ENCODE measurements at places on chromosomes 2 and 18. TPM values are rescaled to one million over a fixed set of nuclear protein-coding genes. Genes with fewer than 3 reads are reported as not detected.

GRCh38 chr2:221255862-221256261 is 316.2 kb downstream of the EPHA4 start:
- no peak overlapping the region for H3K4me3 ChIP-seq
- H3K27ac ChIP-seq: no peak overlapping the region
- H3K27me3 ChIP-seq: no peaks in the 10 kb centered on the region
- H3K4me1 ChIP-seq: no peaks in the 10 kb centered on the region
- DNase-seq: no peak
- H3K36me3 ChIP-seq: no peaks in the 10 kb centered on the region

GRCh38 chr2:67169417-67170140 is 227.6 kb upstream of the ETAA1 start:
- no peak for DNase-seq
- no peaks in the 10 kb centered on the region for H3K36me3 ChIP-seq
- H3K4me3 ChIP-seq: no peak overlapping the region
- no peaks in the 10 kb centered on the region for H3K27me3 ChIP-seq
- H3K4me1 ChIP-seq: no peaks in the 10 kb centered on the region

DNA sequence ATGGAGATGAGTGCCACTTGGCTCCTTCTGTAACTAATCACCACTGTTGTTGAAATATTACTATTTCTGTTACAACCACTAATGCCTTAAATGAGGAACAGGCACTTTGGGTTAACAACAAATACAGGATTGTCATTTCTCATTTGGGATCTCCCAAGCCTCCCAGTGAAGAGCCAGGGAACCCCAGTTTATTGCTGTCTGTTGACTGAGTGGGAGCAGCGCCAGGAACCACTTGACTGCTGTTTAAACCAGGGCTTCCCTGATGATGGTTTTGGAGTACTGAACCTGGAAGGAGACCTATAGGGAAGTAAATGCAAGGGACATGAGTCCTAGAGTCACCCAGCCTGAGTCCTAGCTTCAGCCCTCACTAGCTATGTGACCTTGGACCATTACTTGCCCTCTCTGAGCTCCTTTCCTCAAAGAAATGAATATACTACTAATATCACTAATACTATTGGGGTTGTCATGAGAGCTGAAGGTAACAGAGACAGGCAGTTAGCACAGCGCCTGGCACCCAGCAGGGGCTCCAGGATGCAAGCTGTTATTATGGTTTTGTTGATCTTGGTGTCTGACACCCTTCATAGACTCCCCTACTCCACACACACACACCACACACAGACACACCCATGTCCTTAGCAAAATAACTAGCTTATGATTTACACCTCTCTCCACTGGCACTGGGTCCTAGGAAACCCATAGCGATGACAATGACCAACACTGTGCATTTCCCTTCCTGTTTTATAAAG is 104.2 kb upstream of the FZD7 start:
- no peak for DNase-seq
- H3K27ac ChIP-seq: no peak overlapping the region
- no peaks in the 10 kb centered on the region for H3K36me3 ChIP-seq
- H3K27me3 ChIP-seq: no peaks in the 10 kb centered on the region
- H3K4me3 ChIP-seq: no peak overlapping the region

DNA sequence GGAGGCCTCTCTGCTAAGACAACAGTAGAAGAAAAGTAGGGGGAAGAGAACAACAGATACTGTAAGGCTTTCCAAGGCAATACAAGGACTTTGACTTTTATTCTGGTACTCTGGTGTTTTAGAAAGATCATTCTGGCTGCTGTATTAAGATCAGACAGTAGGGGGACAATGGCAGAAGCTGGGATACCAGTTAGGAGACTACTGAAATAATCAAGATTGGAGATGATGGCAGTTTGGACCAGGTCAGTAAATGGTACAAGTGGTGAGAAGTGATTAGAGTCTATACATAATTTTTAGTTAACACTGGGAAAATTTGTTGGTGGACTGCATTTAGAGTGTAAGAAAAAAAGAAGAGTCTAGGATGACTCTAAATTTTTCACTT is 139.7 kb downstream of the ROCK1 start:
- H3K4me3 ChIP-seq: no peak overlapping the region
- H3K27ac ChIP-seq: no peak overlapping the region
- H3K36me3 ChIP-seq: no peaks in the 10 kb centered on the region
- no peaks in the 10 kb centered on the region for H3K27me3 ChIP-seq
- H3K4me1 ChIP-seq: peaks cover 3% of the 10 kb centered on the region

CYBRD1 gene
- 19.4 TPM for total RNA-seq

CACNB4 gene
- 1.3 TPM for total RNA-seq

GRCh38 chr2:120539937-120540718 is 194.2 kb downstream of the INHBB start:
- peak overlapping the region; percentile 23 for H3K27ac ChIP-seq
- peak; percentile 64 for DNase-seq
- H3K36me3 ChIP-seq: no peaks in the 10 kb centered on the region
- no peak overlapping the region for H3K4me3 ChIP-seq
- H3K4me1 ChIP-seq: no peaks in the 10 kb centered on the region

RAB6D gene
- total RNA-seq: not detected

DNA sequence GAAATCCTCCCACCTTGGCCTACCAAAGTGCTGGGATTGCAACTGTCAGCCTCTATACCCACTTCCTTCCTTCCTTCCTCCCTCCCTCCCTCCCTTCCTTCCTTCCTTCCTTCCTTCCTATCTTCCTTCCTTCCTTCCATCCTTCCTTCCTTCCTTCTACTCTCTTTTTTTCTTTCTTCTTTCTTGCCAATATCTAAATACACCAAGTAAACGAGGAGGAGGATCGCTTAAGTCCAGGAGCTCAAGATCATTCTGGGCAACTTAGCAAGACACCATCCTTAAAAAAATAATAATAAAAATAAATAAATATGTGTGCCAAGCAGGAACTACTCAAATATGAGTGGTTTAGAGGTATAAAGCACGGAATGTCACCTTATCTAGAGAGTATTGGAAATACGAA is 249.4 kb upstream of the TRIB2 start:
- H3K4me3 ChIP-seq: no peak overlapping the region
- H3K36me3 ChIP-seq: no peaks in the 10 kb centered on the region
- DNase-seq: no peak
- H3K27ac ChIP-seq: no peak overlapping the region
- no peaks in the 10 kb centered on the region for H3K27me3 ChIP-seq

GRCh38 chr2:23602116-23602515 is 217.1 kb downstream of the KLHL29 start:
- no peak for DNase-seq
- no peaks in the 10 kb centered on the region for H3K36me3 ChIP-seq
- no peak overlapping the region for H3K27ac ChIP-seq
- no peak overlapping the region for H3K4me3 ChIP-seq
- H3K4me1 ChIP-seq: no peaks in the 10 kb centered on the region

Data from pancreas (tissue), 10 donors.